ENCODE measurements at places on chromosomes 6 and 20. TPM values are rescaled to one million over a fixed set of nuclear protein-coding genes. Genes with fewer than 3 reads are reported as not detected.

Gene CTSA
- 48.7 TPM for total RNA-seq

Gene CALHM6
- 24.8 TPM for total RNA-seq

Gene MRAP2
- total RNA-seq: not detected

Gene LIN28B
- total RNA-seq: not detected

Gene ZSCAN23
- total RNA-seq: 1.2 TPM

GRCh38 chr6:168056892-168057527 is 22.0 kb downstream of the FRMD1 start:
- no peaks in the 10 kb centered on the region for H3K4me1 ChIP-seq
- H3K4me3 ChIP-seq: no peak overlapping the region
- DNase-seq: no peak
- no peaks in the 10 kb centered on the region for H3K27me3 ChIP-seq
- H3K27ac ChIP-seq: no peak overlapping the region
- no peaks in the 10 kb centered on the region for H3K36me3 ChIP-seq

DNA sequence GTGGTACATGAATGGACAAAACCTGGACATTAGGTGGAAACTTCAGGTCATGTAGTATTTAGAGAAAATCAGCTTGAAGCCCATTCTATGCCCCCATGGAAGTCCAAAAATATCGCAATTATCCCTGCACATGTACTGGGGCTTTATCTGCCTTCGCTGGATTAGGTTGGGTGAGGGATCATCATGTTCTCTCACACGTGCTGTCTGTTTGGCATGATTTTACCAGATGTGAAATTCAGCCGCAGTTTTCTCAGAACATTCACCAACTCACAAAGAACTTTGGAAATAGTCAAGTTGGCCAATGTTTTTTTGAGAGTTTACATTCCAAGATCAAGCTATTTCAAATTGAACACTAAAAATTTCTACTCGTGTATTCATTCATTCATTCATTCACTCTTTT is 459.8 kb upstream of the CITED2 start:
- peaks cover 4% of the 10 kb centered on the region for H3K27me3 ChIP-seq
- H3K36me3 ChIP-seq: no peaks in the 10 kb centered on the region
- no peaks in the 10 kb centered on the region for H3K4me1 ChIP-seq
- DNase-seq: no peak
- H3K27ac ChIP-seq: no peak overlapping the region

DNA sequence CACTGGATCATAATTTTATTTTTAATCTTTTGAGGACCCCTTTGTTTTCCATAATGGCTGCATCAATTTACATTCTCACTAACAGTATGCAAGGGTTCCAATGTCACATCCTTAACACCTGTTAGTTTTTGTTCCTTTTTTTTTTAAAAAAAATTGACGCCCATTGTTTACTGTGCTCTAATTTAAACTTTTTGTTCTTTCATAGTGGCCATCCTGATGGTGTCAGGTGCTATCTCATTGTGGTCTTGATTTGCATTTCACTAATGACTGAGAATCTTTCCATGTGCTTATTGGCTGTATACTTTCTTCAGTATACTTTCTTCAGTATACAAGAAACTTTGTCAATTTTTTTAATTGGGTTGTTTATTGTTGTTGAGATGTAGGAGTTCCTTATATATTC is 347.0 kb downstream of the RNGTT start:
- H3K36me3 ChIP-seq: peaks cover 17% of the 10 kb centered on the region
- no peak for DNase-seq
- H3K27ac ChIP-seq: no peak overlapping the region
- no peak overlapping the region for H3K4me3 ChIP-seq

DNA sequence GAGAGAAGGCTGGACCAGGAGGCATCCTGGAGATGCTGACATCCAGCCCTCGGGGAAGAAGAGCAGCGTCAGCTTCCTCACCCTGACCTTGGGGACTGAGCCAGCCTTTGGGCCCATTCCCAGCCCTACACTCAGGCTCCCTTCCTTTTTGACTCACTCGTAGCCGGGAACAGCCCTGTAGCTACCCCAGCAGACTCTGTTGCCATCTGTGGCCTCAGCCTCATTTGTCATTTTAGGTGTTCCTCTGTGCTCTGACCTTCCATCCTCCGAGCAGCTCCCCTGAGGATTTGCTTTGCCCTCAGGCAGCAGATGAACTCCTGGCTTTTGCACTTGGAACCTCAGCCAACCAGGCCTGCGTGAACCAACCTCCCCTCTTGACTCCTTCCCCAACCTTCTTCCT is 67.5 kb downstream of the ELOVL2 start:
- DNase-seq: peak; percentile 40
- H3K4me3 ChIP-seq: no peak overlapping the region
- no peak overlapping the region for H3K27ac ChIP-seq
- H3K4me1 ChIP-seq: no peaks in the 10 kb centered on the region
- H3K36me3 ChIP-seq: no peaks in the 10 kb centered on the region

DNA sequence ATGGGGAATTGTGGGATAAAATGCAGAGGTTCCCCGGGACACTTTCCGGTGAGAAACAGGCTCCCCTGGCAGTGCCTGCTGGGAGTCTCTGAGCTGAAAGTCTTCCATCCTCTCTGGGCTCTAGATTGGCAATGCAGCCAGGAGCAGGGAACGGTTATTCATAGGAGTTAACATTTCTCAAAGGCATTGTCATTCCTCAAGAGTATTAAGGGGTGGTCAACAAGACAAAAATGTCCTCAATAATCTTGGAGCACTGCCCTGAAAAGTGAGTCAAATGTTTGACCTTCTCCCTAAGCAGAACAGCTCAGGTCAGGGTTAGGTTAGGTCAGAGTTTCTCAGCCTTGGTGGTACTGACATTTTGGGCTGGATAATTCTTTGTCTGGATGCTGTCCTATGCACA is 13.2 kb downstream of the BPIFB1 start:
- DNase-seq: no peak
- H3K4me1 ChIP-seq: peaks cover 2% of the 10 kb centered on the region
- no peak overlapping the region for H3K27ac ChIP-seq
- no peaks in the 10 kb centered on the region for H3K36me3 ChIP-seq
- H3K27me3 ChIP-seq: peaks cover 13% of the 10 kb centered on the region

GRCh38 chr20:995170-995569 is 6.9 kb downstream of the RSPO4 start:
- peaks cover 12% of the 10 kb centered on the region for H3K27me3 ChIP-seq
- H3K4me3 ChIP-seq: no peak overlapping the region
- no peak overlapping the region for H3K27ac ChIP-seq
- no peaks in the 10 kb centered on the region for H3K4me1 ChIP-seq
- H3K36me3 ChIP-seq: no peaks in the 10 kb centered on the region
- no peak for DNase-seq

GRCh38 chr6:163301726-163302635 is 112.5 kb upstream of the QKI start:
- DNase-seq: no peak
- H3K4me1 ChIP-seq: no peaks in the 10 kb centered on the region
- no peak overlapping the region for H3K4me3 ChIP-seq
- no peak overlapping the region for H3K27ac ChIP-seq

DNA sequence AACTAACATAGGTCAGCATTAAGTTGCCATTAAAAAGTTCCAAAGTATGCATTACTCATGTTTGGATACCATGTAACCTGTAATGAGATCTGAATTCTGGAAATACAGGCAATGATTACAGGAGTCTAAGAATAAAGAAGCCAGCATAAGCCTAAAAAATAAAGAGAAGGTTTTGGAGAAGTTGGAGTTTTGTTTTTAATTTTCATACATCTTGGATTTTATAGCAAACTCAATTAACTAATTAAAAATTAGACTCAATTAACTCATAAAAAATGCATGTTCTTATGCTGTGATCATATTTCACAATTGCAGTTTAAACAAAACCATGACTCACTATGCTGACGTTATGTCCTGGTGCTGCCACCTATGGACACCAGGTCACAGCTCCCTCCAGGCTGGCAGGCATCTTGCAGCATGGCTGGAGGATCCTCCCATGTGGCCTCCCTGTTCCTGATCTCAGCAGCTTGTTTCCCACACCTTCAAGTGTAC is 648.8 kb upstream of the AGPAT4 start:
- H3K36me3 ChIP-seq: no peaks in the 10 kb centered on the region
- no peaks in the 10 kb centered on the region for H3K27me3 ChIP-seq
- no peak overlapping the region for H3K27ac ChIP-seq
- DNase-seq: peak; percentile 60
- no peaks in the 10 kb centered on the region for H3K4me1 ChIP-seq
- no peak overlapping the region for H3K4me3 ChIP-seq

- peak; percentile 60 for DNase-seq
- peaks cover 9% of the 10 kb centered on the region for H3K36me3 ChIP-seq
- peaks cover 13% of the 10 kb centered on the region for H3K4me1 ChIP-seq
- H3K27ac ChIP-seq: peak overlapping the region; percentile 42
- no peak overlapping the region for H3K4me3 ChIP-seq
Observed at GRCh38 chr6:20877008-20877937, 343.0 kb downstream of the CDKAL1 start.

DNA sequence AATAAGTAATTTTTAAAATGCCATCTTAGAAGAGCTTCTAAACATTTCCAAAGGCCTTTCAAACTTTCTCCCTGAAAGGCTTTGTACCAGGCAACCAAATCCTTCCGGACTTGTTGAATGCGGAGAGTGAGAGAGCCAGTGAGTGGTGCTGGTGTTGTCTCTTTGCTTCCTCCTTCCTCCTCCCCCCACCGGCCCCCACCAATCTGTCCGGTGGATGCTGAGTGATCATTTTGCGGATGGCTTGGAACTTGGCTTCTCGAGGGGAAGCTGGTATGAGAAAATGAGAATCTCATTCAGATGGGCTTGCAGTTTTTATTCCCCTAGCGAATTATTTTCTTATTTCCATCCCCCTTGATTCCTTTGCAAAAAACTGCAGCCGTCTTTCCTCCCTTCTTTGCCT is 97.3 kb downstream of the ANKRD60 start:
- H3K27ac ChIP-seq: no peak overlapping the region
- peaks cover 2% of the 10 kb centered on the region for H3K4me1 ChIP-seq
- DNase-seq: no peak
- H3K36me3 ChIP-seq: no peaks in the 10 kb centered on the region

DNA sequence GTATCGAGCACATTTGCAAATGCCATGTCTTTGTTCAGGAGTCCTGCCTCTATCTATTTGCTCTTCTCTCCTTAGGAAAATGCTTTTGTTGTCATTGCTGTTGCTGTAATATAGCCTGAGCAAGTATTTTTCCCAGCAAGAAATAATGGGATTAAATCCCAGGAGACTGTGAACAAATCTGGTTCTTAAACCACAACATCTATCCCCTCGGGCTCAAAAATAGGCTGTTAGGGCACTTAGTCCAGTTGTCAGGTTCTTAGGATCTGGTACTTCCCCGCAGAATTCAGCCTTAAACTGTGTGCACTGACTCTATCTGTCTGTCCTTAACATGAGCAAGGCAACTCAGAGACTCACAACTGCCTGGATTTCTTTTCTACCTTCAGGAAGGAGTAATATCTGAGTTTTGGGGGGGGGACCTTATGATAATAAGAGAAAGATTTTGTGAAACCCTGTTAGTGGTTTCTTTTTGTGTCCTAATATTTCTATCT is 437.5 kb downstream of the HTR1B start:
- H3K36me3 ChIP-seq: no peaks in the 10 kb centered on the region
- H3K27me3 ChIP-seq: no peaks in the 10 kb centered on the region
- no peak for DNase-seq
- no peak overlapping the region for H3K4me3 ChIP-seq
- no peaks in the 10 kb centered on the region for H3K4me1 ChIP-seq

All from activated CD4-positive, alpha-beta T cell treated with anti-CD3 and anti-CD28 coated beads, Interleukin-2, amount 10 ng/mL, durations not matched to agents 24 days and 14 days (primary cell).